ENCODE measurements at places on chromosomes 2 and 18. TPM values are rescaled to one million over a fixed set of nuclear protein-coding genes. Genes with fewer than 3 reads are reported as not detected.

The GEN1 gene
- 15.9 TPM for total RNA-seq

The ATAD2B gene
- total RNA-seq, result 32.8 TPM

The BMP10 gene
- not detected for total RNA-seq

- no peak for DNase-seq
These were observed 330.4 kb upstream of the SMIM21 start for GRCh38 chr18:75757951-75758350.

DNA sequence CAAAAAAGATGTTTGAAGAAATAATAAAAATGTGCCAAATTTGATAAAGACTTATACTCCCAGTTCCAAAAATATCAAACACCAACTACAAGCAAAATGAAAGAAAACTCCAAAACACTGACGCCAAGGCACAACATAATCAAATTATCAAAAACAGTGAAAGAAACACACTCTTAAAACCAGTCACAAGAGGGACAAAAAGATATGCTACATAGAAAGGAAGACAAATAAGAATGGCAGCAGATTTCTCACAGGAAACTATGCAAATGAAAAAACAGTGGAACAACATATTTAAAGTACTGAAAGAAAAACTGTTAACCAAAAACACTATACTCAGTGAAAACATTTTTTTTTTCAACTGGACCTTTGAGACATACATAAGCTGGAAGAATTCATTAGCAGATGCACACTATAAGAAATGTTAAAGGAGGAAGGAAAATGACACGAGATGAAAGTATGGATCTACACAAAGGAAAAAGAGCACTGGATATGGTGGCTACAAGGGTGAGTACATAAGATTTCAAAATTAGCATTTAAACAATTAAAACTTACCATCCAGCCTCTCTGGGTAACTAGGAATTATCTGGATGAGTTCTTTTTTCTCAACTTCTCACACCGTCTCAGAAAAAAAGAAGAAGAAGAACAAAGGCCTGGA, 94.0 kb upstream of the ACVR1C start:
- DNase-seq, result no peak

DNA sequence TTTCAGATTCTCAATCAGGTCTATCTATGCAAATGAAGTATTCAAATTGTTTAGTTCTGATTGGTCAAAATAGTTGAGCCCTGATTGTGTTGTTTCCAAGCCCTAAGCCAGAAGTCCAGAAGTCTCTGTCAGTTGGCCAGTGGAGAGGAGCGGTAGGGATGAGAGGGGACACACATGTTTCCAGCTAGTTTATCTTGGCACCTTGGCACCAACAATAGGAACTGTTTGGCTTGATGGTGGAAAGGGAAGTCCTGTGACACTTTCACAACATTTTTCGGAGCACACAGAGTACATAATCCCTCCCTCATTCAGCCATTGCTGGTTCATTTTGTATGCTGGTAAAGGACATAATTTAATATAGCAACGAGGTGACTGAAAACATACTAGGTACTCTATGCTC, 1661.6 kb downstream of the SUCLG1 start:
- no peak for DNase-seq

DNA sequence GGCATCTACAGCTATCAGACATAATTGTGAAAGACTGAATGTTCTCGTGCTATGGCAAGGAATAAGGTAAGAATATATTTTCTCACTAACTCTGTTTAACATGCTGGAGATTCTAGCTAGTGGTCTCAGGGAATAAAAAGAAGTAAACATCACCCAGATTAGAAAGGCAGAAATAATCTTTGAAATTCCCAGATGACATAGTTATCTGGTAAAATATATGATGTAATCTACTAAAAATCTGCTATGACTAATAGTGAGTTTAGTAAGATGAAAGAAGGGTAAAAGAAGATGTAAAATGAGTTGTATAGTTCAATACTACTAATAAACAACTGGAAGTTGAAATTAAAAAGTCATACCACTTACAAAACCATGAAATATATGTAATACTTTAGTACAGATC, 134.2 kb downstream of the DSC3 start:
- DNase-seq, result no peak

- peak; percentile 81 for DNase-seq
These were observed 109.1 kb upstream of the GLI2 start for GRCh38 chr2:120626566-120626965.

DNA sequence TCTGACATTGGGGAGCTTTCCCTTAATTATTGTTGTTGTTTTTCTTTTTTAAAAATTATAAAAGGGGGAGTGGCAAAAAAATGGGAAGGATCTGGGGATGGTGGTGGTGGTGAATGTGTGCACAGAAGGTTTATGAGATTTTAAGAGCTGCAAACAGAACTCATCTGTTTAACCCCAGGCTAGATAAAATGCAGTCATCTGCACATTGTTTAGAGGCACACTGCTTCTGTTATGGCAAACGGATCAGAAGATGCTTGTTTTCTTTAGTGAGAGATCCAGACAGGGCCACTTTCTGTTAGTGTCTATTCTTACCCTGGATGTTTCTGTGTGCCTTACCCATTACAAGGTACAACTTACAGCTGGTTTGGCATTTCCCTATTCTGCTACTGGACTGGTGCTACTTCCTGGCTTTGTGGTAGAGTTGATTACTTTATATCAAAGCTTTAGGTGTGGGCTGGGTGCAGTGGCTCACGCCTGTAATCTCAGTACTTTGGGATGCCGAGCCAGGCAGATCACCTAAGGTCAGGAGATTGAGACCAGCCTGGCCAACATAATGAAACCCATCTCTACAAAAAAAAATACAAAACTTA, 68.2 kb upstream of the NRP2 start:
- DNase-seq, result no peak

DNA sequence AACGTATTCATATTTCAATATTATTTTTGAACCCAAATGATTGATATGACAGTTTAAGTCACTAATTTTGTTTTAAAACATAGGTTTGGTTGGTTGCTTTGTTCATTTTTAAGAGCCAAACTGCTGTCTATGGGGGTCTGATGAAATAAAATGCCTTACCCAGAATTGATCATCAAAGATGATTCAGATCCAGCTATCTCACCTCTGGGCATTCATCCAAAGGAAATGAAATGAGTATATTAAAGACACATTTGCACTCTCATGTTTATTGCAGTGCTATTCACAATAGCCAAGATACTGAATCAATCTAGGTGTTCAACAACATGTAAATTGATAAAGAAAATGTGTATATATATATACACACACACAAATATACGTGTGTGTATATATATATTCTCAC, 326.9 kb upstream of the GULP1 start:
- no peak for DNase-seq

DNA sequence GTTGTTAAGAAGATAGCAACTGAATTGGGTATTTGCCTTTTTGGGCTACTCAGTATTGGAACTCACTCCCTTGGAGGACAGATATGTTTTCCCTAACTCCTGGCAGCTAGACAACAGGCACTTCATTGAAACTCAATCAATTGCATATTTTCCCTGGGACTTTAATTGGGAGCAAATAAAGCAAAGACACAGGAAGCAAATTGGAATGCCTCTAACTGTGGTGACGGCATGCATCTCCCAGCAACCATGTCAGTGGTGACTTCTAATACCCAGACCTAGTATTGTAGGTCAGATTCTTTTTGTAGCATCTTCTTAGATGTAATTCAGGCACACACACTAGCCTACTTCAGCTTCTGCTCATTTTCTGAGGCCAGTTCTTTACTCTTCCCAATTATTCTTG, 164.2 kb upstream of the SETBP1 start:
- DNase-seq, result no peak

- DNase-seq, result no peak
These were observed 53.6 kb upstream of the AFF3 start for GRCh38 chr2:100195942-100196341.

DNA sequence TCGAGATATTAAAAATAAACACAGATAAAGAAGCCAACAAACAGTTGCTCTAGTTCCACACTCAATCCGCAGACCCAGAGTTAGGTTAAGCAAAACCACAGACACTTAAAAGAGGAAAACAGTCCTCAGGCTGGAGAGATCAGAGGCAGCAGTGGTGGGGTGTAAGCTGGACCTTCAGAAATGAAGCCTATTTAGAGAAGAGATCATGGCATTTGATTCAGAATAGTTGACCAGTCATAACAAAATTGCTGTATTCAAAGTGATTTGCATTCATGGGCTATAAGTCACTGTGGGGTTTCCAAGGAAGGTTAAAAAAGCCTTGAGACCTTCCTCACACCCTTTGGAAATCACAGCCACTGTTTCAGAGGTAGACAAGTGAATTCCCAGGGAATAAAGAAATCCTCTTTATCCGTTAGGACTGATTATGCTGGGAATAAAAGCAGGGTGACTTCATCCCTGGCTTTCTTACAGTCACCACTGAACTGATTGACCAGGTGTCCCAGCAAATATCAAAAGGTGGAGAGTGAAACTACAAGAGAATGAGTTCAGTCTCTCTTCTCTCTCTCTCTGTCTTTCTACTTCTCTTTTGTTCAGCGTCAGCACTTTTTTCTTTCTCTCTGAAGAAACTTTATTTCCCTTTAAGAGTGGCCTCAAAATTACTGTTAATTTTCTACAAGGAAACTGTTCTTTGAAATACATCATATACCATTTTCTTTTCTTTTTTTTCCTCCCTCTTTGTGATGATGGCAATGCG, 171.8 kb upstream of the PIK3C3 start:
- DNase-seq, result no peak
